ENCODE measurements at places on chromosomes 16 and 17.

GRCh38 chr16:10982465-10983150, 38.2 kb downstream of the CLEC16A start:
- no peak for DNase-seq

GRCh38 chr16:85354686-85355514, 242.6 kb upstream of the CIBAR2 start:
- no peak for DNase-seq

GRCh38 chr17:36011201-36011600, 6.6 kb downstream of the CCL23 start:
- no peak for DNase-seq

DNA sequence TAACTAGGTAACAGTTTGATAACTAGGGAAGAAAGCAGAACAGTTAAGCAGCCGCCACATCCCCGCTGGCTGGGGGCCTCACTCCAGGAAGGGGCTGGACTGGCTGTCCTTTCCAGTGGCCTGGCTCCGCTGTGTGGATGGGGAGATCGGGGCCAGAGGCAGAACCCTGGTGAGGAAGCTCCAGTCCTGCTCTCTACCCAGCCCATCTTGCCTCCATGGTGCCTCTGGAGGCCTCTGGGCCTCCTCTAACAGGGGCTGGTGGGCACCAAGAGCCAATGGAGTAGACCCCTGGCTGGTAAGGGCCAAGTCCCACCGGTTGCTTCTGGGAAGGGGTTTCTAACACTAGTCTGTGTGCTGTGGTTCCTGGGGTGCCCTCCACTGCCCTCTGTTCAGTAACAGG, 8.1 kb downstream of the CNP start:
- no peak for DNase-seq

DNA sequence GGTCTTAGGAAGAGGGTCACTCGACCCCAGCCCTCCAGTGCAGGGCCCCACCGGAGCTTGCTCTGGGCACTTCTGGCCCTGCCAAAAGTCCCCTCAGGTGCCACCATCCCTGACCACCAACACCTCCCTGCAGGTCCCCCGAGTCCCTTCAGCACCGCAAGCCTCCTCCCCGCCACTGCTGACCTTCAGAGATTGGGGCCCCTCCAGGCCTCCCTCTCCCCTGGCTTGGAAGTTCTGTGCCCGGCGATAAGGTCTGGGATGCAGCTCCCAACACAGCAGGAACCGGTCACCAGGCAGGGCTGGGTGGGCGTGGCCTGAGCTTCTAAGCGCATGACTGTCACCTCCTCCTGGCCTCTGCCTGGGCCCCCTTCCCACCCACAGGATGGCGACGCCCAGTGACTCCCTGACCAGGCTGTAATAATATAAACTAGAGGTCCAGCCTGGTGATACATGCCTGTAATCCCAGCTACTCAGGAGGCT, 11.2 kb downstream of the PIEZO1 start:
- no peak for DNase-seq

GRCh38 chr16:30010844-30011713, at the start of gene DOC2A:
Gene DOC2A, minus strand, starts transcription at chr16:30011027. Its CDS starts 805 bp downstream, at chr16:30010222.
- DNase-seq = no peak

DNA sequence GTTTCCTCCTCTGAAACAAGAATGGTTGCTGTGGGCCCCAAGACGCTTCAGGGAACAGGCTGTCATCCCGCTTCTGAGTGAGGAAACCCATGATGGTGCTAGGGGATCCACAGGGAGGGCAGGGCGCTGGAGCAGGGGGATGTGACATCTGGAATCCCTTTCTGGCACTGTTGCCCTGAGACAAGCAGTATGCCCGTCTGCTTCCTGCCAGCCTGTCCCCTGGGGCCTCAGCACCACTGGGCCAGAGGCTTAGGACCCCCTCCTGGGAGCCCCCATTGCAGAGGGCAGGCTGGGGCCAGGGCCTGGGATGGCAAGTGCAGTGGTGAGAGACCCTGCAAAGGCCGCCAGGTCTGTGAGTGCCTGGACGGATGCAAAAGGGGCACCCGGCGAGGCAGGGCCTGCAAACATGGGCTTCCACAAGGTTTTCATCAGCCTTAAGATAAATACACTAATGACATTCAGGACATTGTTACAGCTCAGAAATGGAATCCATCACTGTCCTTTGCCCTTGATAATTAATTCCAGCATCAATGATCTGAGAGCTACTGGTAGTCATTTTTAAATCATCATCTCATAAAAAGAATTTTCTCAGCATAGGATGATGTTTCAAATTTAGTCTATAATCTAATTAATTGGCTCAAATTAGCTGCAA, 51.6 kb downstream of the PRMT7 start:
- no peak for DNase-seq

GRCh38 chr16:11140098-11140375, 116.0 kb downstream of the SOCS1 start:
- no peak for DNase-seq

DNA sequence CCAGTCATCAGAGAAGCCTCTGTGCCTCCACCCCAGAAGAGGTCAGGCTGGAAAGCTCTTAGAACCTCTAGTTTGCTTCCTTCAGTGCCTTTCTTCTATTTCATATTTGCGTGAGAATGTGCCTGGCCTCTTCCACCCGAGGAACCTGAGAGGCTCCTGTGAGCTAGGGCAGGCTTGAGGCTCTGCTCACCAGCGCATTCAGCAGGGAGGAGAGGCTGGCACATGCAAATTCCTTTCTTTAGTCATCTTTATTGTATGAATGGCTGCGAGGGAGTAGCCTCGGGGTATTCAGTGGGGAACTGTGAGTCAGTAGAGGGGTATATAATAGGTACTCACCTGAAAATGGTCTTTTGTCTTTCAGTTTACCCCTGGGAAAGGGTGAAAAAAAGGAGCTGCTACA, 268.3 kb downstream of the ABCC12 start:
- DNase-seq = no peak

DNA sequence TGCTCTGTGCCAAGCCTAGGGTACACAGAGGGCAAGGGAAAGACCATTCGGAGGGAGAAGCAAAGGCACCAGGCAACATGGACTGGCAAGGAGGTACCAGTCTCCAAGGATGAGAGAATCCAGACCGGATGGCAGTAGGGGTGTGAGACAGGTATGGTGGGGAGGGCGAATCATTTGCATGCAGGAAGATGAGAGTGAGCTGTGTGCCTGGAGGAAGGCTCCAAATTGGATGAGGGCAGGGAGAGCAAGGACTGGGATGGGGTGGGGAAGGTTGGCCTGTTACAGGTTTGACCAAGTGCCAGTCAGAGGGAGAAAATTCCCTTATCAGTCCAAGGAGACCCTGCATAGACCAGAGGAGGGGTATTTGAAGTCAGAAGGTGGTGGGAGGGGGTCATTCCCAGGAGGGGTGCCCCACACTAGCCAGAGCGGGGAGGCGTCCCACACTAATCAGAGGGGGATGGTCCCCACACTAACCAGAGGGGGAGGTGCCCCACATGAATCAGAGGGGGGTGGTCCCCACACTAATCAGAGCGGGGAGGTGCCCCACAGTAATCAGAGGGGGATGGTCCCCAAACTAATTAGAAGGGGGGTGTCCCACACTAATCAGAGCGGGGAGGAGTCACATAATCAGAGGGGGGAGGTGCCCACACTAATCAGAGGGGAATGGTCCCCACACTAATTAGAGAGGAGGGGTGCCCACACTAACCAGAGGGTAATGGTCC, 737 bp downstream of the CANT1 start:
- DNase-seq = no peak

- no peak for DNase-seq
These were observed 702.8 kb downstream of the KCNJ2 start for GRCh38 chr17:70872103-70872502.

GRCh38 chr17:4712526-4712925, 2.1 kb downstream of the ARRB2 start:
- DNase-seq = no peak

GRCh38 chr17:11853321-11854151, 143.7 kb downstream of the ZNF18 start:
- no peak for DNase-seq

- DNase-seq = no peak
These were observed 34.1 kb downstream of the VPS53 start for GRCh38 chr17:680529-680928.

- no peak for DNase-seq
These were observed 81.1 kb downstream of the FTO start for GRCh38 chr16:53785044-53785443.

- DNase-seq = peak; percentile 46
These were observed 32.1 kb upstream of the PRKCB start for GRCh38 chr16:23803591-23804123.

DNA sequence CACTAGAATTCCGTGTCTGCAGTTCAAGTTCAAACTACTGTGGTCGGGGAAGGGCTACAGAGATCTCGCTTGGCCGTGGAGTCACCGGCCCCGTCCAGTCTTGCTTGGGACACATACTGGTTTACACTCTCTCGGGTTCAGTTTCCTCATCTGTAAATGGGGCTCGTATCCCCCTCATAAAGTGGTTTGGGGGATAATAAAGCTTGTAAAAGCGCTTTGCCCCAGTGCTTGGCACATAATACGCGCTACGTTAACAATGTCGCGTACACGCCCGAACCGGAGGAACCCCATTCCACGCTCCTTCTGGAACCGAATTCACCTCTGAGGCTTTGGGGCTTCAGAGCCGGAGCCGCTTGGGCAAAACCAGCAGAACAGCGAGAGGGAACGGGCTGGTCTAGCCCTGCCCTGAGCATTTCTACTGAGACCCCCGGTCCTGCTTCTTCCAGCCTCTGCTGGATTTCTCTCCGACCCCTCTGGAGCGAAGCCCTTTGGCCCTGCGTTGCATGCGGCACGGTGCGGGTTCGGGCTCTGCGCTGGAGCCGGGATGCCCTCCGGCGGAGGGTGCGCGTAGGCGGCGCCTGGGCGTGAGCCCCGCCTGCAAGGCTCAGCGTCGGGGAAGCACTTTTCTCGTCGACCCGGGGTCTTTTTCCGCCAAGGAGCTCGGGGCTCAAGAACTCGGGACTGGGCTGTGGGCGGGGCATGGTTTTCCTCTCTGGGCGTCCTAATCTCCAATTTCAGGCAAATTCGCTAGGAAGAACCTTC, 26.1 kb upstream of the HOXB13 start:
- DNase-seq = no peak

- no peak for DNase-seq
These were observed 25.7 kb downstream of the CMTM4 start for GRCh38 chr16:66670691-66671388.

- DNase-seq = no peak
These were observed 4.0 kb downstream of the PRSS53 start for GRCh38 chr16:31084584-31085302.

All from NCI-H460 (cell line).